Muscle of back (tissue), 13 donors: ENCODE measurements at places on chromosomes 5 and 9. TPM values are rescaled to one million over a fixed set of nuclear protein-coding genes. Genes with fewer than 3 reads are reported as not detected.

- DNase-seq: no peak
Measured at GRCh38 chr5:67954351-67954750, 261.2 kb upstream of the PIK3R1 start.

GRCh38 chr5:14935341-14935740, 63.8 kb upstream of the ANKH start:
- DNase-seq: no peak

DNA sequence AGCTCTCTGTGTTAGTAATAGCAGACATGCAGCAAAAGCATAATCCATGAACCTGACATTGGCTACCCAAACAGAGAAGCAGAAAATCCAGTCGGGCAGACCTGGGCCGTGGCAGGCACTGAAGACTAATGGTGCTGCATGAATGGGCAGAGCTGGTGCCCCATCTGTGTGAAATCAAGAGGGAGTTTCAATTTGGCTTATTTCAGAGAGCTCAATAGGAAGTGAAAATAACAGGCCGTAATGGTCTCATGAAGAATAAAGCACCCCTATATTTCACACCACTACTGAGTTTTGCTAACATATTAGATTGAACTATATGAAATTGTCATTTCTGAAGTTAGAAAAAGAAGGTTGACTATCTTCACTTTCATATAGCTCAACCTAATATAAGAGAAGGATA, 149.7 kb downstream of the ENC1 start:
- DNase-seq: no peak

DNA sequence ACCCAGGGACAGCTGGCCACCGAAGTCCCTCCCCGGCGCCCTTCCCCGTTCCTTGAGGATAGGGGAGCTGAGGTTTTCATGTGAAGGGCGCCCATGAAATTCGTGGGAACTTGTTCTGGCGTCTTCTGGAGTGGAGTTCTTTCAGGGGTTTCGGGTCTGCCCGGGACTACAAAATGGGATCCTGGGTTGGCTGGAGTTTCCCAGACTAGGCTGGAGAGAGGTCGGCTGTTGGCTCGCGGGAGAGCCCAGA, 3.6 kb upstream of the RGMB start:
- DNase-seq: peak; percentile 87

DNA sequence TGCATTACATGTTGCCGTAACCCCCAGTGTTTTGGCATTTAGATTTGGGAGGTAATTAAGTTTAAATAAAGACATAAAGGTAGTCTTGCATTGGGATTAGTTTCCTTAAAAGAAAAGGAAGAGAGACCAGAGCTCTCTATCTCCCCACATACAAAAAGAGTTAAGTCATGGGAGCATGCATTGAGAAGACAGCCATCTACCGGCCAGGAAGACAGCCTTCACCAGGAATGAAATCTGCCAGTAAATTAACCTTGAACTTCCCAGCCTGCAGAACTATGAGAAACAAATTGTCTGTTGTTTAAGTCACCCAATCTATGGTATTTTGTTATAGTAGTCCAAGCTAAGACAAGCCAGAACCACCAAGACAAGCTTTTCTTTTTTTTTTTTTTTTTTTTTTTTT, 567.0 kb upstream of the CDH18 start:
- no peak for DNase-seq

- no peak for DNase-seq
Measured at GRCh38 chr9:69937360-69937759, 106.3 kb upstream of the MAMDC2 start.

The RAB24 gene
- polyA plus RNA-seq: 17.9 TPM

DNA sequence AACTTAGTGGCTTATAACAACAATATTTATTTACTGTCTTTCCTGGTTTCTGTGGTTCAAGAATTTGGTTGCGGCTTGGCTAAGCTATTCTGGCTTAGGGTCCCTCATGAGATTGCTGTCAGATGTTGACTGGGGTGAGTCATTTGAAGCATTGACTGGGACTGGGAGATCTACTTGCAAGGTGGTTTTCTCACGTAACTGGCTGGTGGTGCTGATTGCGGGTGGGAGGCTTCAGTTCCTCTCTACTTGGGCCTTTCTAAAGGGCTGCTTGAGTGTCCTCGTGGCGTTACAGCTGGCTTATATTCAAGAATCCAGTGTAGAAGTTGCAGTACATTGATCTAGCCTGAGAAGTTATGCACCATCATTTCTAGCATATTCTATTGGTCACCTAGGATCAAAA, 218.5 kb upstream of the ELAVL2 start:
- no peak for DNase-seq

GRCh38 chr5:85268194-85268593, 883.5 kb upstream of the EDIL3 start:
- DNase-seq: no peak

The STPG3 gene
- polyA plus RNA-seq: not detected

DNA sequence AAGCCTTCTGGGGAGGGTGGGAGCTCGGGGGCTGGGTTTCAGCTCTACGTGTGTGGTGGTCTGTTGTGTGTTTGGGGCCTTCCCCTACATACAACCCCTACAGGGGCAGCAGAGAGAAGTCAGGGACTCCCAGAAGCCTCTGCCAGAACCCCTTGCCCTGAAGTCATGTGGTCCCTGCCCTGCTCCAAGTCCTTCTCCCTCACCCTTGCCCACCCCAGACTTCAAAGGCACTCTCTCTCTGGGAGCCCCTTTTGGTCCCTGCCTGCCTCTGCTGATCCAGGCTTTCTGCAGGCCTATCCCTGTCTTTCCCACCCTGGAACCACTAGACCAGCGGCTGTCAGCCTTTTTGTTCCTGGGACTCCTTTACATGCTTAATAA, 61.1 kb upstream of the PSD2 start:
- no peak for DNase-seq

- no peak for DNase-seq
Measured at GRCh38 chr5:179231309-179231708, 114.0 kb downstream of the ADAMTS2 start.

- DNase-seq: no peak
Measured at GRCh38 chr9:87548159-87548558, 50.5 kb downstream of the DAPK1 start.

DNA sequence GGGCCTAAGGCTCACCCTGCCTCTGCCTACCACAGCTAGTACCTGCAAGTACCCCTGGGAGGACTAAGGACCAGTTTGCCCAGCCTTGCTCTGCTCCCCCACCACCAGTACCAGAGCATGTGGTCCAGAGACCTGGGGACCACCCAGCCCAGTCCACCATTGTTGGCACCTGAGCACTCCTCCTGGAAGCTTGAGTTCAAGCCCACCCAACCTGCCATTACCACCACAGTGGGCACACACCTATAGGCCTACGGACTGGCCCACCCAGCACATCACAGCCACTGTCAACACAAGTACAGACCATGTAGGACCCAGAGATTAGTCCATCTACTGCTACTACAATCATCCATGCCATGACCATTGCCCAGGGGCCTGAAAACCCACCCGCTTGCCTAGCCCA, 30.8 kb upstream of the SH3TC2 start:
- no peak for DNase-seq

GRCh38 chr5:123365156-123365555, 58.0 kb downstream of the CEP120 start:
- DNase-seq: peak; percentile 35

- no peak for DNase-seq
Measured at GRCh38 chr9:93976973-93977372, 21.8 kb upstream of the BARX1 start.

DNA sequence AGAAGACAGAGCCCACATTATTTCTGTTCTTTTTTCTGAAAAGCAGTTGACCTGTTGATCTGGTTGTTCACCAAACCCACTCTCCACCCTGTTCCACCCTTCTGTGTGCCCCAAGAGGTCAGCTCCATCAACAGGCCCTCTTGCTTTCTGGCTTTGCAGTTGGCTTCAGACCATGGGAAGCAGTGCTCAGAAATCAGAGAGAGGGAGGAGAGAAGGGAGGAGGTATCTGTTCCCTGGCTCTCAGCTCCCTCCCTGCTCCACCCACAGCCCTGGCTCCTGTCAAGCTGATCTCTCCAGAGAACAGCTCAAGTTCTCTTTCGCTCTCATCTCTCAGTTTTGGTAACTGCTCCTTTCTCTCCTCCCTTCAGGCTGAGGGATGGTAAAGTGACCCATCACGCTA, 144.2 kb upstream of the RAI14 start:
- DNase-seq: peak; percentile 72

DNA sequence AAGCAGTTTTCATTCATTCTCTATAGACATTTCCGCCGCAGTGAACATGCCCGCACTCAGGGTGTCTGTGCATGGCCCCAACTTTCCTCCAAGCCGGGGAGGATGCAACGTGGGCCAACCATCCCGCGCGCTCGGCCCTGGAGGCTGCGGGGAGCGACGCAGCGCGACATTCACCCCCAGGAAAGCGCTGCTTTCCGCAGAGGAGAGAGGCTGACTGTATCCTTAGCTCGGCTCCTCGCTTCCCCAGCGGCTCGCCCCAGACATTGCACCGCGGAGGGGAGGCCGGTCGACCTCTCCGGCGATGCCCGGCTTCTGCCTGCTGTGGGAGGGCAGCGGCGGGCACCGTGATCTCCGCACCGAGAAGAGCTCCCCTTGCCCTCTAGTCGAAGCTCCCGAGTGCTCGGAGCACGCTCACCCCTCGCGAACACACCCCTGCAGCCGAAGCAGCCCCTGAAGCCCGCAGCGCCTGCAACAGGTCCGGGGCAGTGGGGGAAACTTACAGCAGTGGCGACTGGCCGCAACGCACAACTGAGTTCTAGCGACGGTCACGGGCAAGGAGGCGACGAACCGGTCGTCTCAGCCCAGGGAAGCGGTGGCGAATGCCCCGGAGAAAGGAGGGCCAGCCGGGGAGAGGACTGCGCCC, 600 bp downstream of the ENC1 start:
- no peak for DNase-seq

DNA sequence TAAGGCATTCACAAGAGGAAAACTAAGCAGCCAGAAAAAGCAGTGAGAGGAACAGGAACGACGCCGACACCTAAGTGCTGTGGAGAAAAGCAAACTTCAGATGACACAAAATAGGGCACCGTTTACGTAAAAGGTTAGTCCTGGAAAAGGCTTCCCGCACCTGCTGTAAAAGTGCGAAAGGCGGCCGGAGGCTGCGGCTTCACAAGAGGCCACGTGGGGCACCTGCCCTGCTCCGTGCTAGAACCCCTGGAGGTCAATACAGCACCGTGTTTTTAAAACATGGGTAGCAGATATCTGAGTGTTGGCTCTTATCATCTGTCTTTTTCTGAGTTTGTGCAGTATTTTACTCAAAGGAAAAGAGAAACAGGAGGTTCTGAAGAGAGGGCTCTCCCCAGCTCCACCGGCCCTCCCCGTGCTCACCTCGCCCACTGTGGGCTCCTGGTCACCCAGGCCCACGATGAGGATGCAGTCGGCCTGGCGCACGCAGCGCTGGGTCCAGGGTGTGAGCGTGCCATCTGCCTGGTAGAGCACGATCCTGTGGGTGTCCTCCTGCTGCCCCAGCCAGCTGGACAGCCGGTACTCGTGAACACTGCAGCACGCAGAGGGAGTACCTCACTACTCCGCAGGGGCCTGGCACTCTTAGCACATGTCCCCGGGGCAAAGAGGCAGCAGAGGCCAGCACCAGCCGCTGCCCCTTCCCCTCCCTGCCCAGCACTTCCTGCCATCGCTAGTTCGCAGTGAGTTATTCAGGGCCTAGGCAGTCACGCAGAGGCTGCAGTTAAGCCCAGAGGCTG, 21.0 kb upstream of the NSMF start:
- DNase-seq: no peak

DNA sequence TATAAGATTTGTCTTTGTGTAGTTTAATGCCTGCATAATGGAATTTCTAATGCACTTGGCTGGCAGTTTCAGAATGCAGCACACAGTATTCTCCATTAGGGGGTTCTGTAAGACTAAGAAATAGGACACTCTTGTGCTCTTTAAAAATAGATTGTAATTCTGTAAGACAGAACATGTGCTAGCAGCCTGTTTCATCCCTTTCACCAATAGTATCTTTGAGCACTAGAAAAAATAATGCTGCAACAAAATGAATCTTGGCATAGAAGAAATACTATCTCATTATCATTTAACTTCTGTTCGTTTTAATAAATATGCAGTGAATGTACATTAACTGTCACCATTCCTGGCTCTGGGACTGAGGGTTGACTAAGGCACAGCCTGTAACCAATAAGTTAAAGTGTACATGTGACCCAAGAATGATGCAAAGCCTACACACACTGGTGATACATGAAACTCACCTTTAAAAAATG, 23.8 kb upstream of the ZNF622 start:
- peak; percentile 57 for DNase-seq

The CD72 gene
- polyA plus RNA-seq: 1.7 TPM

- DNase-seq: no peak
Measured at GRCh38 chr5:108878756-108879155, 131.1 kb downstream of the FER start.

The LNPEP gene
- polyA plus RNA-seq: 13.8 TPM

DNA sequence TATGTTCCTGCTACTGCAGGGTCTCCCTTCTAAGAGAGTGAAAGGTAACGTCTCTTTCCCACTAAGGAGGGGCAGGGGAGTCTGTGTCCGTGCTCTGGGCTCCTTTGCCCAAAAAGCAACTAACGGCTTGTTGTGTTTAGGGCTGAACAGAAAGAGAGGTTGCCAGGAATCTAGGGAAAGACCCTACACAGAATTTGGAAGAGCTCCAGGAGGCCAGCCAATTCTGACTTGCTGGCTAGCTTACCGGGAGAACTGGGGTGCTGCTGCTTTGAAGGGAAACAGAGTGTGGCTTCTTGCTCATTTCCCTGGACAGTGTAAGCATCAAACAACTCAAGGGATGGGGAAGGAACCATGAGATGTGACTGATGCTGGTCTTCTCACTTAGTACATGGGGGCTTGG, 176.1 kb downstream of the GADD45G start:
- no peak for DNase-seq

GRCh38 chr9:13862654-13863053, 451.3 kb downstream of the NFIB start:
- peak; percentile 93 for DNase-seq

The OSMR gene
- polyA plus RNA-seq: 8.4 TPM

DNA sequence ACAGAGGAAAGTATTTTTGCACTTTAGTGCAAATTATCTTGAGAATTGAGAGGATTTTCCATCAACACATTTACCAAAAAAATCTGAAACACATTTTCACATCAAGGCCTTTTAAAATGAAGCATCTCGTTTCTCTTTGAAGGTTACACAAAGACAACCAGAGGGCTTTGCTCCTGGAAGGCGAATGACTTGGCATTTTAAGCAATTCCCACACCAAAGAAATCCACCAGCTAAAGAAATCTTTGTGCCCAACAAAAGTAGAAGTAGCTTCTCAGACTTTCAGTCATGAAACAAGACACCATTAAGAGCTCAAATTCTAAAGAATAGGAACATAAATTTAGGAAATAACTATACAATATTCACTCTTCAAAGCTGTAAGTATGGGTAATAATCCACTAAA, 59.9 kb downstream of the HABP4 start:
- no peak for DNase-seq

GRCh38 chr9:12771891-12772290, 2.9 kb upstream of the LURAP1L start:
- no peak for DNase-seq

GRCh38 chr5:159601216-159601615, 270.9 kb upstream of the IL12B start:
- DNase-seq: no peak
